ENCODE measurements at places on chromosomes 3 and 15.

DNA sequence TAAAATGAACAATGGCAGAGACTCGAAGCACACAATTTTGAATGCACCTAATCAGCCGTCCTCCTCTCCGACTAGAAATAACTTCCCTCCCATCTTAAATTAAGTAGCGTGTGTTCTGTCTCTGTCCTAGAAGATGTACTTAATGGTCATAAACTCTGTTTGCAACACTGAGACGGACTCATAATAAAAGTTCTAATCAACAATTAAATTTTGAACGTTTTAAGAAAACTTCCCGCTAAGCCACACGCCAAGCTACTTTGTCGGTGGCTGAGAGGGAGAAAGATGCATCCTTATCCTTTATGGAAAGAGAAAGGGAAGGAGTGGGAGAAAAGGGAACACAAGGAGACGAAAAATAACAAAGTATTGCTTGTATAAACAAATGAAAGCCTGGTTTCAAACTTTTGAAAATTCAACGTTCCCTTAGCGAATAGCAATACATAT is 989 bp downstream of the GNB4 start:
- DNase-seq: no peak

- DNase-seq: no peak
These were observed 96.2 kb downstream of the ALDH1A2 start for GRCh38 chr15:57969355-57969754.

GRCh38 chr3:66396161-66396760 is 104.6 kb downstream of the LRIG1 start:
- no peak for DNase-seq

DNA sequence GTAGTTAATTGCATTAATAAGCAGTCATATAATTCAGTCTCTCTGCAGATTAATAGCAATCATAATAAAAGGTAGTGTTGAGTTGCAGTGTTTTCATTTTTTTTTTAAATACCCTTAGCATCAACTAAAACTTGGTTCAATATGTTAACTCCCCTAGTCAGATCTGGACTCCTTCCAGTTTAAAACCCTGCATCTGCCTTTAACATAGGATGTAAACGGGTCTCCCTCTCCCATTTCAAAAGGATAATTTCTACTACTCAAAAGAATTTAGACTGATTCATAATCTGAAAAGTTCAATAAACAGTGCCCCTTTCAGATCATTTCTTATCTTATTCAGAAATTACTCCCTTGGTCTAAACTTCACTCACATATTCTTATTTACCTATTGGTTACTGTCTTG is 11.4 kb downstream of the CPOX start:
- DNase-seq: no peak

GRCh38 chr15:62807539-62808130 is 234.9 kb upstream of the TPM1 start:
- no peak for DNase-seq

DNA sequence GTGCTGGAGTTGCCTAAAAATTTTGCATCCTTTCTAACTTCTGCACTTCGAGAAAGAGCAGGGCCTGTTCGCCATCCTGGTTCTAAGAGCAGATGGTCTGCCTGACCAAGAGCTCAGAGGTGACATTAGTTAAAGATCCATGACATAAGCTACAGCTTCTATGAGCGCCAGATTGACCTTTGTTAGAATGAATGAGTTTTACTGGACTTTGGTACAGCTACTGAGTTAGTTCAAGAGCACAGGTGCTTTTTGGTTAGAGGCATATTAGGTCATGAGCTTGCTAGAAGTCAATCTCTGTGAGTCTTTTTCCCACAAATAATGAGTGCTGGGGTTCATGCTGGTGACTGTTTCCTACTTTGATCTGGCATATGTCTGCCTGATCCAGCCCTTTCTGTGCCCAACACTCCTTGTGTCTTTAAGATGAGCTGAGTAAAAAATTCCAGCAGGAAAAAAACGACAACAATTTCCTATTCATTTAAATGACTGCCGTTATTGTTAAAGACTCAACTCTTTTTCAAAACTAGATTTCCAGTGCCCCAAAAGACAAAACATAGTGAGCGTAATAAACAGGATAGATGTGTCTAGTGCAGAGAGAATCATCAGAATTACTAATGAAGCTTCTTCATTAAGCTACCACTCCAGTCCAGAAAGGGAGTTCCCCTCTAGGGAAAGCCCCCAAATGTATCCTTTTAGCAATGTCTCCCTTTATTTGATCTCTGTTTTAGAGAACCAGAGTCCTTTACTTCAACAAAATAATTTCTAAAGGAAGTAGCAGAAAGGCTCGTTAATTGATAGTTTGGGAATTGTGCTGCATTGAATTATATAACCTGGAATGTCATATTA is 152.9 kb downstream of the SLCO3A1 start:
- DNase-seq: no peak

- DNase-seq: no peak
These were observed 39.4 kb upstream of the IDH2 start for GRCh38 chr15:90141646-90142045.

GRCh38 chr3:31014317-31015040 is 120.0 kb upstream of the GADL1 start:
- no peak for DNase-seq

DNA sequence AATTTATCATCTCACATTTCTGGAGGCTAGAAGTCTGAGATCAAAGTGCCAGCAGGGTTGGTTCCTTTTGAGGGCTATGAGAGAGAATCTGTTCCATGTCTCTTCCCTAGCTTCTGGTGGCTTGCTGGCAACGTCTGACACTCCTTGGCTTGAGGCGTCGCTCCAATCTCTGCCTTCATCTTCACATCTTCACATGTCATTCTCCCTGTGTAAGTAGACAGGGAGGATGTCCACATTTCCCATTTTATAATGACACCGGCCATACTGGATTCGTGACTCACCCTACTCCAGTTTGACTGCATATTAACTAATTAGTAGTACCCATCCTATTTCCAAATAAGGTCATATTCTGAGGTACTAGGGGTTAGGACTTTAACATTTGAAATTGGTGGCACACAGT is 17.5 kb upstream of the ARHGAP31 start:
- DNase-seq: no peak

GRCh38 chr15:72820278-72820677 is 36.7 kb upstream of the ADPGK start:
- DNase-seq: no peak

DNA sequence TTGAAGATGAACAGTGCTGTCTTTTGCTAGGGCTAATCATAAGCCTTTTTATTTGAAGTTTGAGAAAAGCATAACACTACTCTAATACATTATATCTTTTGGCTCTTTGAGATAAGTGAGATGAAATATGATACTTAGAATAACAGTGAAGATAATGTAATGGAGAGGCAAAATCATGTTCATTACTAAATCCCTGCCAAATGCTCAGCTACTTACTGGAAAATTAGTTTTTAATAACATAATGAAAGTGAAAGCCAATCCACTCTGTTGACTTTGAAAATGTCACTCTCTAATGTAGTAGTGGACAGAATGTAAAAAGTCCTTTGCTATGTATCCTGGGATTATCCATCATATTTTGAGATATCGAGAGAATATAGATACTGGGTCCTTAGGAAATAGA is 35.9 kb upstream of the MYH15 start:
- no peak for DNase-seq

GRCh38 chr15:90872486-90873184 is 4.2 kb downstream of the FURIN start:
- no peak for DNase-seq

GRCh38 chr15:100180921-100181320 is 160.9 kb downstream of the ADAMTS17 start:
- no peak for DNase-seq

- DNase-seq: no peak
These were observed 20.9 kb downstream of the ASB7 start for GRCh38 chr15:100623301-100623700.

- DNase-seq: no peak
These were observed 7.0 kb upstream of the VIPR1 start for GRCh38 chr3:42495393-42495792.

DNA sequence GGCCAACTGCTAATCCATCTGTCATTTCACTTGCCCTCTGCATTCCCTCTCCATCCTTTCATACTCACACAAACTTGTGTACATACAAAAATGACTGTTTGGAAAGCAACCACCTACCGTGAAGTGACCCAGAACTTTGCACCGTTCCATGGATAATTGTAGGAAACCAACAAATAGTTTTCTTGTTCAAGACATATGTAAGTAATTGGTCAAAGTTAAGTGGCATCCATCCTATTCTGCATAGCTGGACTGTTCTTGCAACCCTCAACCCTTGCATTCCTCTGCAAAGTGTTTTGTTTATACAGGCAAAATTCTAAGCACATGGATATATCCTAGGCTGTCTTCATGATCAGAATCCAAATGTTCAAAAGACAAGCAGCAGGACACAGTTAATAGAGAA is 592.5 kb downstream of the MECOM start:
- no peak for DNase-seq

DNA sequence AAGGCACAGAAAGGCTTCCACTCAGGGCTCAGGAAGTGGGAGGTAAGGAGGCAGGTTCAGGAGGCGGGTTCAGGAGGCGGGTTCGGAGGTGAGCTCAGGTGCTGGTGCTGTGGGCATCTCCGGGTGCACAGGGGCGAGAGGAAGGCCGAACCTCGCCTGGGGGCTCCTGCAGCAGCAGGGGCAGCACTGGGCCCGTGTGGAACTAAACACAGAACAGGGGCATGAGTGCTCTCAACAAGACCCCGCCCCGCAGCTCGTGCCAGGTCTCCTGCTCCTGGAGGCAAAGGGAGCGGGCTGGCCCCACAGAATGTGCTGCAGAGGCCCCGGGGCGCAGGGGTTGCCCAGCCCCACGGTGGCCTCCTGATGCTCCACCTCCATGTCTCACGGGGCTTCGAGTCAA is 13.7 kb downstream of the ZDHHC19 start:
- no peak for DNase-seq

Data from stimulated activated CD8-positive, alpha-beta memory T cell treated with anti-CD3 and anti-CD28 coated beads, Interleukin-4, amount 100 ng/mL, for 1 hour (primary cell).